Stimulated activated CD4-positive, alpha-beta T cell treated with anti-CD3 and anti-CD28 coated beads, Interleukin-1b, Interleukin-23, amount 100 ng/mL, for 4 hours (primary cell): ENCODE measurements at places on chromosomes 12 and 14.

DNA sequence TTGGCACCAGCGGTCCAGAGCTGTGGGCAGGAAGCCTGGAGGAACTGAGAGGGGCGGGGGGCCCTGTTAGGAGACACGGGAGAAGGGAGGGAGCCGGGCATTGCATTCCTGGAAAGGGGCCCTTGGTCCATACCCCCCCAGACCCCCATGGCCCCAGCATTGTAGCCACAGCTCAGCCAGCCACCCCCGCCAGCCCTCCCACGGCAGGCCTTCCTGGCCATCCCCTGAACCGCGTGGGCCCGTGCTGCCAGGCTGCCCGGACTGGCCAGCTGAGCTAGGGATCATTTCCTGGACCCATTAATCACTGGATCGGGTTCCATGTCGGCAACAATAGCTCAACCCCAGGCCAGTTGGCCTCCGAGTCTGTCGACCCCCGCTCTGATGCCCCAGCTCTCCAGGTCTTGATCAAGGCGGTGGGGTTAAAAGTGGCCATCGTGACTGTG is 39.8 kb upstream of the DIO3 start:
- no peak for DNase-seq

DNA sequence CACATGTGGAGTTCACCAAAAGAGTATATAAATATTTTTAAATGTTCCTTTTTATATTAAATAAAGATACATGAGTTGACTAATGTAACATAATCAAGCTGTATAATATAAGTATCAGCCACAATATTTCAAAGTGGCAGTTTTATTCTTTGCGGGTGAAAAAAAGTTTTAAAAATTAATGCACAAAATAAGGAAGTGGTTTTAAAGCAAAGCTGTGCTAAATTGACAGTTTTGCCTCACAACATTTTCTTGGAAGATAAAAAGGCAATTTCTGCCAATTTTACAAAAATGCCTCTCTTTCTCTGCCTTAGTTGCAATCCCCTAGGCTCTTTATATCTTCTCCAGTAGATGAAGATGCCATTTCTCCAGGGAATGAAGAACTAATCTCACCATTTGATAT is 719.1 kb downstream of the C12orf50 start:
- DNase-seq, result no peak

- DNase-seq, result no peak
Observed at GRCh38 chr14:24310265-24310645, 315 bp downstream of the LTB4R2 start.

DNA sequence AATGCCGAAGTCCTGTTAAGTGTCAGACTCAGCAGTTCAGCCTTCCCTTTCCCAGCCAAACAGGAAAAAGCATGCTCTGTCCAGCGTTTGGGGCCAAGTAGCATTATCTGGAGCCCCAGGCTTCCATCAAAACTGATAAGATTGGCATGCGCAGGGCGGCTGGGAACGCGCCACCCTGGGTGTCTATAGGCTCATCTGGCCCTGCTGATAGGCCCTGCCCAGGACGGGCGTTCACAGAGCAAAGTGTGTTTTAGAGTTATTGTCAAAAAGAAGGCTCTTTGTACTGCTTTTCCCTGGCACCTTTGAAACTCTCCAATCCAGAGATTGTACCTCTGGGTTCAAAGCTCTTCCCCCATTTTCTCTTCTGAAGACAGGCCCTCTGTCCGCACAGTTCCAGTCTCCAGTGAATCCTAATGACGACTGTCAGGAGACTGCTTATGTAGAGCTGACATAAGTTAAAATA is at the start of gene ART4:
ART4 (minus strand) TSS at position 102 of the 463 bp plus-strand sequence. CDS start 413 bp downstream, outside the sequence.
- no peak for DNase-seq

DNA sequence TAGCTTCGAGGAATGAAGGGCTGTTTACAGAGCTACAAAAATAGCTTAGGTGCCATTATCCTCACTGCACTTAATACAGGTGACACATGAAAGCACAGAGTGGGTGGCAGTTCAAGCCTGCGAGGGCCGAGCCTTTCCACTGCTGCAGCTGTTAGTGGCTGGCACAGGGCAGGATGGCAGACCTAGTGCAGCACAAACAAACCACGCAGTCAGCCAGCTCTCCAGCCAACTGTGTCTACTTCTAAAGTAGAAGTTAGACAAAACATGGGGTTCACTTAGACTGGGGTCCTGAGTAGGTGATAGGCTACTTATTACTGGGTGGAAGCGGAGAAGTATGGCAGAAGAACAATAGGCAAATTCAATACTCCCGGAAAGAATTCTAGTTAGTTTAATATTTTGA is 95.4 kb downstream of the DUSP16 start:
- DNase-seq, result no peak

DNA sequence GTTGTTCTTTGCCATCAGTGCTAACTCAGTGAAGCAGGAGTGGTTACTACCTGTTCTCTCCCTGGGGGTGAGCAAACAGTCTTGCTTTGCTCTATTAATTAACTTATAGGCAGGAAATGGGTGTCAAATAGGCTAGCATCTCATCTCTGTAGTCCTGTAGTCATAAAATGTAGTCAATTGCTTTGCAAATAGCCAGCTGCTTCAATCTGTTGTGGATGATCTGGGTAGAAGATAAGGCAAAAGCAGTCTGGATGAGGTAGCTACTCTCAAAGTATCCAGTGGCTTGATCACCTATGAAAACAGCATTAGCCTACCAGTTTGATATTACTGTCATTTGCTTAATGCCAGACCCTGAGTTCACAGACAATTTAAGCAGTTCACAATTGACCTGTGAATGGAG is 369.0 kb upstream of the TMTC1 start:
- DNase-seq, result no peak

DNA sequence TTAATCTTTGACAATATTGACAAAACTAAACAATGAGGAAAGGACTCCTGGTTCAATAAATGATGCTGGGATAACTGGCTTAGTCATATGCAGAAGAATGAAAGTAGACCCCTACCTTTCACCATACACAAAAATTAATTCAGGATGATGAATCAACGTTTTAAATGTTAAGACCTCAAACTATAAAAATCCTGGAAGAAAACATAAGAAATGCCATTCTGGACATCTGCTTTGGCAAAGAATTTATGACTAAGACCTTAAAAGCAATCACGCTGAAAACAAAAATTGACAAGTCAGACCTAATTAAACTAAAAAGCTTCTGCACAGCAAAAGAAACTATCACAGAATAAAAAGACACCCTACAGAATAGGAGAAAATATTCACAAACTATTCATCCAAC is 97.4 kb downstream of the LMNTD1 start:
- no peak for DNase-seq

GRCh38 chr12:20189767-20190166 is 178.6 kb upstream of the PDE3A start:
- DNase-seq, result no peak
